ENCODE measurements at places on chromosomes 4 and X.

DNA sequence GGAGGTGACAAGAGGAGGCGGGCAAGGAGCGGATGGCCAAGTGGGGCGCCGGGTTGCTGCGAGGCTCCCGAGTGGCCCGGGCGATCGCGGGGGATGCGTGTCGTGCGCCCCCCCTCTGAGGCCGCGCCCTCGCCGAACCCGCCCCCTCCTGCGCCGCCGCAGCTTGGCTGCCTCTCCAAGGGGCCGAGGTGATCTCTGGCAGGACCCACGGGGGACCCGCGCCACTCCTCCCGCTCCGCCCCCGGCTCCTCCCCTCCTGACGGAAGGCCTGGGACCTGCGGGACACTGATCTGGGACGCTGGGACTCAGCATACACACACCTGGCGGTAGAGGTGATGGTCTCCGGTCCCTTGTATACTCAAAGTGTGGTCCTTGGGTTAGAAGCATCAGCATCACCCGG is 21.9 kb upstream of the FAM47C start:
- no peak for DNase-seq

DNA sequence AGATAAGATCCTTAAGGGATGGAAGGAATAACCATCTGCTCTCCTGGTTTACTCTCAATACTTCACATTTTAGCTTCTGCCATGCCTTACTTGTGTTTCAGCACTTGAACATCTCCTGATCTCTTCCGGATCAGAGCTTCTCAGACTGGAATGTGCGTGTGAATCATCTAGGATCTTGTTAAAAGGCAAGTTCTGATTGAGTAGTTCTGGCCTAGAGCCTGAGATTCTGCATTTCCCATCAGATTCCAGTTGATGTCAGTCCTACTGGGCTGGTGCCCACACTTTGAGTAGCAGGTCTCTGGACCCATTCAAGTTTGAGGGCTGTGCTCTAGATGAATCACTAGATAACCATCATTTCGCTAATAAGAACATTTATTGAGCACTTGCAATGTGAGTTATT is 20.0 kb downstream of the NDP start:
- DNase-seq: no peak

- DNase-seq: no peak
These were observed 4.3 kb downstream of the RHOH start for GRCh38 chr4:40200875-40201801.

DNA sequence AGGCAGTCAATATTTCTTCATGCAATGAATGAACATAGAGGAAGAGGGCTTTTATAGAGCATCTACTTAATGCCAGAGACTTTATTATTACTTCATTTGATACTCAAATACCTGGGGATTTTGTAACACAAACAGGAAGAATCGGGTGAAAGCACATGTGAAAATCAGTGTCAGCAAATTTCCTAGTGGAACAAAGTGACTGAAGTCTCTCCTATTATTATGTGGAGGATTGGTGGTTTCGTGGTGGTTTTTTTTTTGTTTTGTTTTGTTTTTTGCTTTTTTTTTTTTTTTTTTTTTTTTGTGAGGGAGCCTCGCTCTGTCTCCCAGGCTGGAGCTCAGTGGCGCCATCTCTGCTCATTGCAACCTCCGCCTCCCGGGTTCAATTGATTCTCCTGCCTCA is 207.0 kb downstream of the RRAGB start:
- no peak for DNase-seq

- DNase-seq: no peak
These were observed 1128.4 kb downstream of the ADGRL3 start for GRCh38 chr4:62328526-62328925.

DNA sequence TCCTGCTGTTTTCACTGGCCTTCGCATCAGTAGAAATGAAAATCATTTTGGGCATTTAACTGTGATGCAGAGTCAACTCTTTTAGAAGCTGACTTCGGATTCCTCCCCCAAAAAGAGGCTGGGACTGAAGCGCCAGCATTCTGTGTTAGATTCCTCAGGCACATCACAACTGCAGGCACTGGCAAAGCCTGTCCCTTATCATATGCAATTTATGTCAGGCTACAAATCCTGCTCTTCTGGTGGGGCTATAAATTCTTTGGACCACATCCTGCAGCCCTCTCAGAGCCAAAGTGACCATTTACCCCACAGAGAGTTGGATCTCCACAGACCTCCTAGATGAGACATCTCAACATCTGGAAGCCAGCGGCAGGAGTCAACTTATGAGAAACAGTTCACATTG is 138.4 kb downstream of the CBR4 start:
- DNase-seq: peak; percentile 35

- no peak for DNase-seq
These were observed 62.5 kb downstream of the KIAA0232 start for GRCh38 chr4:6845027-6845426.

GRCh38 chrX:42823443-42823842 is 45.5 kb upstream of the PPP1R2C start:
- no peak for DNase-seq

GRCh38 chrX:7083021-7083420 is 64.5 kb upstream of the STS start:
- no peak for DNase-seq

GRCh38 chr4:148101235-148101634 is 341.0 kb downstream of the NR3C2 start:
- no peak for DNase-seq

DNA sequence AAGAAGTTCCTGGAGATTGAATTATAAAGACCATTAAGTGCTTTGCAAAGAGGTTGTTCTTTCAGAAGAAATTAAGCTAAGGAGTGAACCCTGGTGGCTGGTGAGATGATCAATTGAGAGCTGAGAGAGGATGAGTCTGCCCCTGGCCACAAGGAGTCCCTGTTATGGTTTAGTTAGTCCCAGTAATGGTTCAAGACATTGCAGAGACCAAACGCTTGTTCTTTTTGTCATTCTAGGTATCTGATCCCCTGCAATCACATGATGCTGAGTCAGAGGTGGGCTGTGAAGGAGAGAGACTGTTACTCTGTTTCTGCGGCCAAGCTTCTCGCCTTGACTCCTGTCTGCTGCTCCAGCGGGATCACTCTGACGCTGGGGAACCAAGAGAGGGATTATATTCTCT is 114.5 kb downstream of the GATB start:
- DNase-seq: no peak

DNA sequence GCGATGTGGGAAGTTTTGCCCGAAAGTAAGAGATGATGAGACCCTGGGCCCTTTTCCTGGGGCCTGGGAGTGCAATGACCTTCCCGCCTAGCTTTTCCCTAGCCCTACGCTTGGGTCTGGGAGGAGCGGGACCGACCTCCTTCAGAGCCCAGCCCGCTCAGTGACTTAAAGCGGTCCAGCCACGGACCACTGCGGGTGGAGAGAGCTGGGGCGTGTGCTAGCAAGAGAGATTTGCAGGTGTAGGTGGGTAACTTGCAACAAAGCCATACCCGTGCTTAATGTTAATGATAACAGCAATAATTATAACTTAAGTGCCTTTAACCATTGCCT is 503 bp upstream of the PDE5A start:
- no peak for DNase-seq

- no peak for DNase-seq
These were observed 457 bp downstream of the TFE3 start for GRCh38 chrX:49042581-49043219.

DNA sequence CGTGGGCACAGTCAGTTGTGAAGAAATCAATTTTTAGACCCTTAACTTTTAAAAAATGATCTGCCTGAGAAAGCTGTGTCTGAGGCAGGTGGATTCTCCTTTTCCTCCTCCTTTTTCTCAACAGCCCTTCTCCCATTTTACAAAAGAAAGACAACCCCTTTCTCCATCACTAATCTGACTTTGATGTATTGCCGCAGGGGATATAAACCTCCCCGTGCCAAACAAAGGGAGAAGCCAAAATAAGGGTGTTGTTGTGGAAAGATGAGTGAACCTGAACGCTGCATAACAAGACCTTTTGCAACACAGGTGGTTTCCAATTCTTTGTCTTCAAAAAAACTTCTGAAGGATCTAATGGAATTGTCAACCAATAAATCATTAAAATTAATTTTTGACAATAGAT is 8.4 kb upstream of the FHL1 start:
- no peak for DNase-seq

- no peak for DNase-seq
These were observed 76.7 kb upstream of the IGSF1 start for GRCh38 chrX:131365766-131366165.

DNA sequence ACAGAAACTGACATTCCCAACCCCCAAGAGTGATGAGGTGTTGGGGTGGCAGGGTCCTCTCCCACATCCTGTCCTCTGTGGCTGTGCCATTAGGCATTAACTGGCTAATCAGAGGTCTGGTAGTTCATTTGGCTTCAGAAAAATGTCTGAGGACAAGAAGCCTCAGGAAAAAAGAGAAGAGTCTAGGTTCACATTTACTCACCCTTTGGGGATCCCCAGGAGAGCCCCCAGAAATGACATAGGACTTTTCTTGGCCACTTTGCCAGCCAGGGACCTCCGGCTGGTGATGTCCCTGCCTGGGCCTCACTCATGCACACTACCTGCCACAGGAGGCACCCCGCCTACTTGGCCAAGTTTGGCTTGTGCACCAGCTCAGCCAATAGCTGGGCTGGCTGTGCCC is 173.0 kb downstream of the RBM46 start:
- no peak for DNase-seq

DNA sequence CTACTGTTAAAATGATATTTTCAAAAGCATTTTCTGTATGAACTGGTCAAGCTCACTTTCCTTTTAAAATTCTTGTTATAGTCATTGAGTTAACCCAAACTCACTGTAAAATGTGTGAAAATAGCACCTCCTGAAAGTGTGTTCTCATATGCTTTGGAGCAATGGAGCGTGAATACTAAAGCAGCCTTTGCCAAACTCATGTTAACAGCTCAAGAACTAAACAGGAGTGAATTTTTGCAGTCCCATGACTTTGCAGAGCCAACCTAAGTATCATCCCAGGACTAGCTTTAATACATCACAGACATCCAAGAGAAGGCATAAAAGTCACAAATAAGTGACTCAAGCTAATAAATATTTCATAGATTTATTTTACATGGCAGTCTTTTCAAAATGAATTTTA is 2.3 kb downstream of the AMMECR1 start:
- no peak for DNase-seq

- DNase-seq: no peak
These were observed 71.5 kb downstream of the AFF1 start for GRCh38 chr4:87006426-87006675.

Measured in AG08395 (cell line).